KG1 (cell line): ENCODE measurements at places on chromosomes 16 and 17.
A peak's percentile ranks its signal among the peaks of the same experiment; 100 is the strongest.

DNA sequence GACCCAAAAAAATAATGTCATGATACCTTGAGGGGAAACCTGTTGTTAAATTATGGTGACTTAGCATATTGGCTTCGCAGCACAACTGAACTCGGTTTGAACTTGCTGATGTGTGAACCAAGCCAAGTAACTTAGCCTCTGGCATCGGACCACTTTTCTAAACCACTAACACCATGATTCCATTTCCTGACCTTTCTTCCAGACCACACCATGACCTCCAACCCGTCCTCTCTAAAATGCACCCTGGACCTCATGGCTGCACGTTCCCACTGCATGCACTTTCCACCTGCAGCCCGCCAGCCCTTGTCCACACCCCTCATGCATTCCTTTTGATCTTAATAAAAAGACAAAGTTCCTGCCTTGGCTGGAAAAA is 29.3 kb downstream of the DYNLRB2 start:
- no peak for DNase-seq

DNA sequence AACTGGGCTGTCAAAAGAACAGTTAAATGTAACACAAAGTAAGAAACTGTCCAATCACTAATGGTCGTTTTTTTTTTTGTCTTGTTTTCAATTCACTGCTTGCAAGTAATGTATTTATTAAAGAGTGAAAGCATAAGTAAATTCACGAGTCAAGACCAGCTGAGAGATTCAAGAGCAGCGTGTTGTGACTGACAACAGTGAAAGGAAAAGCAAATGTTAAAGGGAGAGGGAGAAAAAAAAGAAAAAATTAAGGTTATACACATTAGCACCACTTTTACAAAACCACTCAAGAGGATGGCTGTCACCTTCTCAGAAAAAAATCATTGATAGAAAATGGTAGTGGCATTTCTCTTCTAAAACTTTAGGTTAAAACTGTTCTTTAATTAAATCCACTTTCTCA is 36.1 kb downstream of the GPATCH8 start:
- no peak for DNase-seq

DNA sequence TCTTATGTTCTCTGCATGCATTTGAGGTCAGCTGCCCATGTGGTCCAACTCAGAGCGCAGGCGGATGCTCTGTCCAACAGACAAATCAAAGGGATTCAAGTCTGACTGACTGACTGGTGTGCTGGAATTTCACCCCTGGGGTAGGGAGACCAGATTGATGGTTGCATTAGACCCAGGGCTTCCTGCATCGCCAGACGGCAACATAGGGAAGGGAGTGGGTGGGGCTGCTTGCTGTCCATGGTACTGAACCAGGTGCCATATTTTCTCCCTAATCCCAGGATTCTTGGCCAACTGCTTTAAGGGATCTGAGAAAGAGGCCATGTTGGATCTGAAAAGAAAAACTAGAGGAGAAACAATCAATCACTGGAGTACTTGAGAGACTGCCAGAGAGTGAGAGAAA is 332.0 kb downstream of the XYLT1 start:
- DNase-seq, result no peak

GRCh38 chr17:50100921-50101345 is 5.8 kb downstream of the PDK2 start:
- no peak for DNase-seq

- no peak for DNase-seq
These were observed 69.2 kb upstream of the KIFC3 start for GRCh38 chr16:57871456-57871855.

GRCh38 chr17:10265100-10265810 is 66.8 kb upstream of the GAS7 start:
- no peak for DNase-seq

DNA sequence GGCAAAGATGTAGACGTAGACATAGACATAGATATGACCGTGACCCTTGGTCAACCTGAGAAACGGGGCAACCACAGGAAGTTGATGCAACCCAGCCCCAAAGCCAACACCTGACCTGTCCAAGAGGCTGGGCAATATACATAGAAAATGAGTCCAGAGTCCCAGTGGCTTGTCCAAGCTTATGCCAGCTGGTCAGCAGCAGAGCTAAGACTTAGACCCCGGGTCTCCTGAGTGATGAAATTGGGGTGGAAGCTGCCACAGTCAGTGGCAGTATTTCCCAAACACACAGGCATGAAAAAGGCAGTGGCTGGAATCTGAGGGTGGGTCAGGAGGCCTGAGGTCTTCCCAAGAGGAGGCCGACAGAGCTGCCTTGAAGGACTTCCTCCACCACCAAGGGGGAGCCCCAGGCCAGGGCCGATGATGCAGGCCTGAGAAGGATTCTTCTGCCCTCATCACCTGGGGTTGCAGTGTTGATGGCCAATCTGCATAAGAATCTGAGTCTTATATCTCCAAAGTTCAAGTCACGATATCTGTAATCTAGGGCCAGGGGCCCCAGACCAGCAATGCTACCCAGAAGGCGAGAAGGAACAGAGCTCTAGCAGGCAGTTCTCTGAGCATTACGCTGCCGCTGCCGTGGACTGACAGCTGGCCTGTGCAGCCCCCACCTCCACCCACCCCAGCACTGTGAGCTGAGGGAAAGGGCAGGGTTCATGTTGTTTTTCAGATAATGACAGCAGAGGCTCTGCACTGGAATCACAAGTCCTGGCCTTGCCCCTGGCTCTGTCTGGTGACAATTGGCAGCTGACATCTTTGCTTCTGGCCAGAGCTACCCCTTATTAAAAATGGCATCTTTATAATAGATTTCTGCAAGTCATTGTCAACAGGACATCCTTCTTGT is 72.7 kb downstream of the GNAO1 start:
- DNase-seq, result no peak

GRCh38 chr16:1770328-1771187 is 785 bp downstream of the NME3 start:
- no peak for DNase-seq

GRCh38 chr17:44389723-44390202 is 314 bp upstream of the ITGA2B start:
- peak; percentile 79 for DNase-seq

GRCh38 chr17:20944014-20944865 is 98.6 kb downstream of the USP22 start:
- DNase-seq, result no peak

- peak; percentile 42 for DNase-seq
These were observed 340 bp upstream of the MYO1D start for GRCh38 chr17:32877164-32877764.

- DNase-seq, result no peak
These were observed 44.0 kb downstream of the XPO6 start for GRCh38 chr16:28167730-28168129.

GRCh38 chr17:48841395-48841831 is 10.6 kb downstream of the CALCOCO2 start:
- DNase-seq, result peak; percentile 44

DNA sequence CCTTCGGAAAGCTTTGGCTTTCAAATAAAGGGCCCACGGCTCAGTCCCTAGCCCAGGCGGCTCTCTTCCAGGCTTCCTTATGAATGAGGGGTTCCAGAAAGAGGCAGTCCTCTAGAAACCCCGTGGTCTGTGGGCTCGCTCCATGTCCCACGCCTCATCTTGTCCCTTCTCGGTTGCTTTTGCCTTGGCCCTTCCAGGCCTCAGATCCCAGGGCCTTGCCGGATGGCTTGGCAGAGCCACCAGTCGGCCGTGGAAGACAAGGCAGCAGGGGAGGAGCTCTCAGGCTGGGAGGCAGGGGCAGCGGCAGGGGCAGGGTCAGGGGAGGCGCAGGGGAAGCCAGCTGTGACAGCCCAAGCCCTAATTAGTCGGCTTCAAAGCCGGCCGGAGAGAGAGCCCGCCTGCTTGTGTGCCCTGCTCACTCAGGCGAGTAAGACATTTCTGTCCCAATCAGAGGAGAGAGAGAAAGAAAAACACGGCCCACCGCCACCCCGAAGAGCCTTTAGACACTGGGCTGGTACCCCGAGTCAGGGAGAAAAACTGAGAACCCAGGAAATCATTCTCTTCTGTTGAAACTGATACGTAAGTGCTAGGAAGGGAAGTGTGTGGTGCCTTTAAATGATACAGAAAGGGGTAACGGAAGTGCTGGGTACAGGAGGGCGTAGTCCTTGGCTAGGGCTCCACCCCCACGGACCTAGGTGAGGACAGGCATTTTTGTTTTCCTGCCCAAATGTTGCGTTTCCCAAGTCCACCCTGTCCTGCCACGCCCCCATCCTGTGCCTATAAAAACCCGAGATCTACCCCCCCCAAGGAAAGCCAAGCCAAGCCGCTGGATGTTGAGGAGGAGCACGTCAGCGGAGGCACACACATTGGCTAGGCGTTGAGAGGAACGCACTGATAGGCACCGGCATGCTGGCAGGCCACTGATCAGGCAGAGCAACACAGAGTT is 27.8 kb upstream of the MEIOC start:
- DNase-seq, result no peak

- no peak for DNase-seq
These were observed 20.2 kb downstream of the CA10 start for GRCh38 chr17:52138350-52138749.

- no peak for DNase-seq
These were observed 528 bp downstream of the TERB1 start for GRCh38 chr16:66800856-66801255.

DNA sequence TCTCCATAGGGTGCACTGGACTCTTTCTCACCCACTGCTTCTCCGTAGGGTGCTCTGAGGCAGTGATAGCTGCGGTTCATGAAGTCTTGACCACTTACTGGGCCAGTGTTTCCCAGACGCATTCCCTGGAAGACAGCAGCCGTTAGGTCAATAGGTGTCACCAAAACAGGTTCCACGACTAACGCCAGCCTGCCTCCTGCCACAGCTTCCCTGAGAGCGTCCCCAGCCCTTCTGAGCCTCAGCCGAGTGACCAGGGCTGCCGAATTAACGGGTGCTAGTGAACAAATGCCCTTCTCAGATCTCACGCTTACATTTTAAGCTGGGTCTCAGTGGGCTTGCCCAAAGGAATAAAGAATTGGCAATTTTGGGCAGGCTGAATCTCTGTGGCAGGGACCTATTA is 188.7 kb upstream of the TNRC6C start:
- no peak for DNase-seq

- DNase-seq, result no peak
These were observed 2.5 kb upstream of the CMTM1 start for GRCh38 chr16:66563574-66564334.

GRCh38 chr17:17837380-17837821 is 615 bp upstream of the SREBF1 start:
- no peak for DNase-seq

DNA sequence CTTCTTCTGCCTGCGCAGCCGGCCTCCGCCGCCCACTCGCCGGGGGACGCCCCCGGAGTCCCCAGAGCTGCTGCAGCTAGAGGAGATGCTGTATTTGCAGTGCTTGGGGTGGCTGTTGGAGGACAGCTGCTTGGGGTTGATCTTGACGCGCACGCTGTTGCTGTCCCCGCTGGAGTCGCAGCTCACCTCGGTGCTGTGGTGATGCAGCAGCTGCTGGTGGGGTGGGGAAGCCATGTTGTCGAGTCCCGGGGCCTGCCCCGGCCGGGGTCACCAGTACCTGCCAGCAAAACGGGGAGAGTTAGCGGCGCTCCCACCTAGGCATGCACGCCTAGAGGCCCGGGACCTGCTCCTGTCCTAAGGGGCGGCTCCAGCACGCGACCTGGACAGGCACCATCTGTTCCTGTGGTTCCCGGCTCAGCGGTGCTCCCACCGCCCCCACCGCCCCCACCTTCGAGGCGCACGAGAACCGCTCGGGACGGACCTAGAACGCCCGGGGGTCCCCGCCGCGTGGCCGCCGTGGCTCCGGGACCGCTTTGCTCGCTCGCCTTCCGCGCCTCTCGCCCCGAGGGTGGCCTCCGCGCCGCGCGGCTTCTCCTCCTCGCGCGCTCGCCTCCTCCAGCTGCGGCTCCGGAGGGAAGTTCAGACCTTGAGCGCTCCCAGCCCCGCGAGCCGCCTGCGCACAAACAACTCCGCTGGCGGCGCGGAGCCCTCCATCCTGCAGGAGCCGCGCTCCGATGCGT is 863 bp downstream of the ADCY9 start:
- no peak for DNase-seq

DNA sequence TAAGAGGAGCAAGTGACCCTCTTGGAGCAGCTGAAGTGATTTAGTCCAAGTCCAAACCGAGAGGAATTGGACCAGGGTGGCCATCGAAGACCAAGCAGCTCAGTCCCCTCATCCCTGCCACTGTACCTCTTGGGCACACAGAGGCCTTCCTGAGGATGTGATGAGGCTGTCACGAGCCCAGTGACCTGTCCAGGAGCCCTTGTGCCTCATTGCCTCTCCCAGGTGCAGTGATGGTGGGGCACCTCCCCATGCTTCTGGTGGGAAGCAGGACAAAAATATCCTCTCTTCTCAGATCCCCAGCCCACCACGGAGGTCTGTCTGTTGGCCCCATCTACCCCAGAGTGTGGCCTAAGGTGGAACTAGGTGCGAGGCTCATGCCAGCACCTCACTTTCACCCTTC is 2.7 kb upstream of the CD300LG start:
- no peak for DNase-seq

- no peak for DNase-seq
These were observed 214.2 kb downstream of the STX8 start for GRCh38 chr17:9361188-9361955.

DNA sequence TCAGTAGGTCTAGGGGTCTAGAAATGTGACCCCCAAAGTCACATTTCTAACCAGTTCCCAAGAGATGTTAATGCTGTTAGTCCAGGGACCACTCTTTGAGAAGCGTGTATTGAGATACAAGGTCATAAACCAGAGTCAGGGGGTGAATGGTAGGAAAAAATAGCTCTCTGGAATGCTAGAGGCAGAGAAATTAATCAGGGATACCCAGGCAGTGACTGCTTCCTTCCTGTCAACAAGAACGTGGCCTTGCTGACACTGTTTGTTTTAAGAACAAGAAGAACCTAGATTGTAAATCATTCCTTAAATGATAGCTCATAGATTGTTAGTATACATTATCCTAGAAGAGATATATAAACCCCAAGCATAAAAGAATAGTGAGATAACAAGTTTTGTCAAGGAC is 43.8 kb downstream of the PITPNM3 start:
- DNase-seq, result no peak

GRCh38 chr16:64251742-64252141 is 870.1 kb downstream of the CDH11 start:
- DNase-seq, result no peak

GRCh38 chr17:51152766-51153209 is 571 bp upstream of the NME1 start:
- peak; percentile 81 for DNase-seq
